Stimulated activated CD4-positive, alpha-beta T cell treated with anti-CD3 and anti-CD28 coated beads, Interleukin-1b, Interleukin-23, amount 100 ng/mL, for 1 hour (primary cell): ENCODE measurements at places on chromosomes 1 and 21.
A peak's percentile ranks its signal among the peaks of the same experiment; 100 is the strongest.

GRCh38 chr1:107669996-107670395, 295.0 kb downstream of the VAV3 start:
- DNase-seq, result no peak

DNA sequence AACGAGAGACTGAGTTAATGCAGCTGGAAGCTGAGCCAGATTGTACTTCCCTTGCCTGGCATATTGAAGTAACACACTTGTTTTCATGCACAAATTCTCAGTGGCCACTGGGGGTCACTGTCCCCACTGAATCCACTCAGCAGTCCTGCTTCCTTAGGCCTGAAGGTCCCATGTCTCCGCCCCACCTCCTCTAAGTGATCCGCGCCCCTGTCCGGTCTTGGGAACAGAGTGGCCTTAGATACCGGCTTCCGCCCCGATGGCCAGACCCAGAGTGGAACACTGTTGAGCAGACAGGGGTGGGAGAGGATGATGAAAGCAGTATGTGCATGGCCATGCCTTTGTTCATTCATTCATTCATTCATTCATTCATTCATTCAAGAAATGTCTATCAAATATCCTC, 34.8 kb downstream of the CHAF1B start:
- peak; percentile 14 for DNase-seq

DNA sequence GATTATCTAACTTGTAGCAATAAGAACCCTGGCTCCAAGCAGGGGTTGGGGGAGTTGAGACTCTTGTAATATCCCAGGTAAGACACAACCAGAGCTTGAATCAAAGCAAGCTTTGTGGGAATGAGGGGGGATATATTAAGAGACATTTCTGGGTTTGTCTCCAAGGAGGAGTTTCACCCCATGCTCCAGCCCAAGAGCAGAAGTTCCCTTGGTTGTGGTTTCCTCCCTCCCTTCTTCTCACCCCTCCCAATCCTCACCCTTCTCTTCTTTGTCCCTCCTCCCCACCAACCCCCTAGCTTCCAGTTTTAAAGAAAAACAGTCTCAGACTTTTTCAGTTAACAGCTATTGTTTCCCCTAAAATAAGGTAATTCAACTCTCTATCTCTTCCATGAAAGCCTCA, 11.9 kb downstream of the TRAF3IP3 start:
- no peak for DNase-seq

DNA sequence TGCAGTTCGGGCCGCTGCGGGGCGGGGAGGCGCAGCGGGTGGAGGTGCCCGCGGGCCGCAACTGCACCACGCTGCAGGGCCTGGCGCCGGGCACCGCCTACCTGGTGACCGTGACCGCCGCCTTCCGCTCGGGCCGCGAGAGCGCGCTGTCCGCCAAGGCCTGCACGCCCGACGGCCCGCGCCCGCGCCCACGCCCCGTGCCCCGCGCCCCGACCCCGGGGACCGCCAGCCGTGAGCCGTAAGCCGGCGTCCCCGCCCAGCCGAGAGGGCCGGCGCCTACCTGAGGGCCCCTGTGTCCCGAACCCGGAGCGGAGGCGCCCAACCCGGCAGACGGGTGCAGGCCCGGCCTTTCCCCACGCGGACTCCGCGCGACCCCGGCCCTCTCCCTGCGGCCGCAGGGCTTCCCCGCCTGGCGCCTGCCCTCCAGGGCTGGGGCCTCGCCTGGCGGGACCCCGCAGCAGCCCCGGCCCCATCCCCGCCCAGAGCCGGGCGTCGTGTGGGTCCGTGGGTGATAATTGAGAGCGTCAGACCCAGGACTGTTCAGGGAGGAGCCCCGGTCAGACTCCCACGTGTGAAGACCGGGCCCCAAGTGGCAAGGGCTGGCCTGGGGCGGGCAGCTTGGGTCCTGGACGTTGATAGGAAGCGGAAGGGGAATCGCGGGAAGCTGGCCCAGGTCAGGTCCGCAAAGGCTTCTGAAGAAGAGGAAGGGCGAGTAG, 4.2 kb downstream of the VWA1 start:
- DNase-seq, result no peak

GRCh38 chr1:83583351-83584014, 415.4 kb downstream of the TTLL7 start:
- DNase-seq, result no peak

- no peak for DNase-seq
Observed at GRCh38 chr1:178011465-178011828, 41.6 kb upstream of the SEC16B start.

DNA sequence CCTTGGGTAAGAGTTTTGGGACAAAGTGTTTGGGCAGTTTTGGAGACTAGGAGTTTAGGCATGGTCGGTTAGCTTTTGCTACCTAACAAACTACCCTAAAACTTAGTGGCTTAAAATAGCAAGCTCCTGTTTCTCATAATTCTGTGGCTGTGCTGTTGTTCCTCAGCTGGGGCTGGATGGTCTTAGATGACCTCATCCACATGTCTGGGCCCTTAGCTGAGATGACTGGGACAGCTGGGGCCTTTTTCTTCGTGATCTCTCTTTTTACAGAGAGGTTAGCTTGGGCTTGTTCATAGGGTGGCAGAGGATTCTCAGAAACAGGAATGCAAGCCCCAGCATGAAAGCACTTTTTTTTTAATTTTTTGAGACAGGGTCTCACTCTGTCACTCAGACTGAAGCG, 6.6 kb downstream of the ATP1A4 start:
- no peak for DNase-seq

GRCh38 chr1:21058035-21058793, 118.5 kb downstream of the EIF4G3 start:
- no peak for DNase-seq

DNA sequence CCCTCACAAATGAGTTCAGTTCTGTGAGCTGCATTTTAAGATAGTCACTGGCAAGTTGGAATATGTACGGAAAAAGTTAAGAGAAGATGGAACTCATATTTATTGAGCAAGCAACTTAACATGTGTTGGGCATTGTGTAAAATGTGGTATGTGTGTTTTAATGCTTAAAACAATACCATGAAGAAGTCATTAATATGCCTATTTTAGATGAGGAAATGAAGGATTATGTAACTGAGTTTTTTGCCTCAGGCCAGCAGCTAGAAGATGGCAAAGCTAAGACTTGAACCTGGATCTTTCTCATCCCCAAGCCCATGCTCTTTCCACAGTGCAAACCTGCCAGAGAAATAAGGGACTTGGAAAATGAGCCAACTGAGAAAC, 48.9 kb downstream of the SPATA46 start:
- no peak for DNase-seq

DNA sequence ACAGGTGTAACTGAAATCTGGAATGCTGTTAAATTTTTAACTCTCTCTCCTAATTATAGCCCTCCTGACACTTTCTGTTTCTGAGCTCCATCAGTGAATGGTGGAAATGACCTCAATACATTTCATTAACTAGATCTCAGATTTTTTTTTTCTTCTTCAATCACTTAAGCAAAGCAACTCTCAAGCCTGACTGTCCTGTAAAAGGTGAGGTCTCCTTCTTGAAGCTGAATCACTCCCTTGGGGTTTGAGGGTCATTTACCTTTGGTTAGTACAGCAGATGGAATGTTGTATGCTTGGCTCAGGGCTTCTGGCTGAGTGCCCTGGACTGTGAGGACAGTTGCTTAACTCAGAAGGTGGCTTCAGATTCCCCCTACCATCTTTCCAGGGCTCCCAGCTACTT, 518.7 kb downstream of the PTPRC start:
- DNase-seq, result no peak

DNA sequence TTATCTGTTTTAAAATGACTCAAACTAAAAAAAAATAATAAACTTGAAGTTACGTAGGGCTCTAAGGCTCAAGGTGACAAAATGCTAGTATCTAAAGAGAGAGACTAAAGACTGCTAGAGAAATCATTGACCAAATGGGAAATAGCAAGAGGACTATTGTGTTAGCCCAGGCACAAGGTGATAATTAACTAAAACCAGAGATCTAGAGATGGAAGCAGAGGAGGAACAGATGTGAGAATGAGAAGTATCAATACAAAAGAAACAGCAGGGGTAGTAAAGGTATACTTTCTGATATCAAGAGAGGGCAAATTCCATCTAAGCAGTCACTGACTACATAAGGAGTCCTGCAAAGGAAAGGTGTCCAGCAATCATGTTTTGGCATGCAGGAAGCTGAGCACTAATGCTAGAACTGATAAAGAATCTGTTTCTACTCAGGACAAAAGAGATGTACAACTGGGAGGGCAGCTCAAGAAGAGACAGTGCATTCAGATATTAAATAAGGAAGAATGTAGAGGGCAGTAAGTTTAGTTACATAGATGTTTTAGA, 100.2 kb upstream of the GNG4 start:
- DNase-seq, result no peak

DNA sequence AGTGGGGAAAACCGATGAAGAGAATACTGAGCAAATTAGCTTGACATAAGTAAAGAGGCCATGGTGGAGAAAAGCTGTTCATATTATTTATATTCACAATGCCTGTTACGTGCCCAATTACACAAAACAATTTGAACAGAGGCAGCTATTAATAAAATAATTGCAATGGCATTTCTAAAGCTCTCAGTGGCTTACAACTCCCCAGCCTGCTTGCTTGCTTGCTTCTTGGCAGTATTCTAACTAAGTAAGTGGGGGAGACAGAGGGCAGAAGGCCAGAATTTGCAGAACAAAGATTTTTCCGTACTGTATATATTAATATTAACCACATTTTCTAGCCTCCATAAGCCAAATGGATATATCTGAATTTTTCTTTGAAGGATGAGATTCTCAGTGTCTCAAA, 12.9 kb downstream of the PTPN14 start:
- no peak for DNase-seq

- DNase-seq, result no peak
Observed at GRCh38 chr1:56758135-56758534, 61.1 kb downstream of the FYB2 start.

DNA sequence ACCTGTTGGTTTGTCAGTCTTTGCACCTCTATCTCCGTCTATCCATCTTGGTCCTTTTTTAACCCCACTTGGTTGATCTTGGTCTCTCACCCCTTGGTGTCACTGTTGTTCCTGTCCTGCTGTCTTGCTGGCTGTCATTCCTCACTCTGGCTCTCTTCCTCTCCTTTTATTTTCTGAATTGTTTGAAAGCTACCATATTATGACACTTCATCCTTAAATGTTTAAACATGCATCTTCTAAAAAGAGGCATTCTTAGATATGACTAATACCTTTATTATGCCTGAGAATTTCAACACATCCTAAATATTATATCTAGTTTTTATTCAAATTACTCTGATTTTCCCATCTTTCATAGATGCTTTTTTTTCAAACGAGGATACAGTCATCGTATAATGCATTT, 37.0 kb downstream of the BACH1 start:
- no peak for DNase-seq

GRCh38 chr1:94055459-94056122, 65.4 kb downstream of the ABCA4 start:
- no peak for DNase-seq

- no peak for DNase-seq
Observed at GRCh38 chr1:4153571-4153970, 253.5 kb upstream of the C1orf174 start.

- DNase-seq, result no peak
Observed at GRCh38 chr1:60228041-60228491, 154.5 kb upstream of the C1orf87 start.

GRCh38 chr1:41110286-41110685, 88.8 kb upstream of the SLFNL1 start:
- no peak for DNase-seq

DNA sequence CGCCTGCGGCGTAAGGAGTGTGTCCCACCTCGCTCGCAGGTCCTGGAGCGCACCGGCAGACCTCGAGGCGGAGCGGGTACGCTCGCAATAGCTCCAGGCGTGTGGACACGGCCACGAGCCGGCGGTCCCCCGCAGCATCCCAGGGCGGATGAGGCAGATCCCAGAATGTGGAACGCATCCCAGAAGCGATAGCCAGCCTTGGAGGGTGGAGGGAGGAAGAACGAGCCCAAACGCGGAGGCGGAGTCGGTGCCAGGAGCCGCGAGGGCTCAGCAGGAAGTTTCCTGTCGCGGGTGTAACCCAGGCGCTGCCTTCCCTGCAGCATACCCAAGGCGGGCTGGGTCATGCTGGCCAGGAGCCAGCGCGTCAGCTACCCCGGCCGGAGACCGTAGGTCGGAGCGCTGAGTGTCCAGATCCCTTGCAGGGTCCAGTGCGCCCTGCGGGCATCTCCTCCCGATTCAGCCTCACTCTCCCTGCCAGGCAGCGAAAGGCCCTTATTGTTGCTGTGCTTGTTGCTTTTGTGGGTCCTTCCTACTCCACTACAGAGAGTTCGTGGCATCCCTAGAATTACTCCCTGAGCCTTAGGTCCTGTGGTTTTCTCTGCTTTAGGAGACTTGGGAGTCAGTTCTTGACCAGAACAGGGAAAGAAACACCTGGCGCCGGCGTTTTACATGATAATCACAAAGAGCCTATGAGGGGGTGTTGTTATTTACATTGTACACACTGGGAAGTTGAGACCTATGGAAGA, 27.7 kb downstream of the STYXL2 start:
- no peak for DNase-seq

- no peak for DNase-seq
Observed at GRCh38 chr1:22057861-22058260, 5.4 kb downstream of the CDC42 start.

GRCh38 chr1:204652497-204652896, 33.0 kb downstream of the LRRN2 start:
- no peak for DNase-seq

GRCh38 chr1:98001764-98002163, 80.9 kb upstream of the DPYD start:
- DNase-seq, result no peak

DNA sequence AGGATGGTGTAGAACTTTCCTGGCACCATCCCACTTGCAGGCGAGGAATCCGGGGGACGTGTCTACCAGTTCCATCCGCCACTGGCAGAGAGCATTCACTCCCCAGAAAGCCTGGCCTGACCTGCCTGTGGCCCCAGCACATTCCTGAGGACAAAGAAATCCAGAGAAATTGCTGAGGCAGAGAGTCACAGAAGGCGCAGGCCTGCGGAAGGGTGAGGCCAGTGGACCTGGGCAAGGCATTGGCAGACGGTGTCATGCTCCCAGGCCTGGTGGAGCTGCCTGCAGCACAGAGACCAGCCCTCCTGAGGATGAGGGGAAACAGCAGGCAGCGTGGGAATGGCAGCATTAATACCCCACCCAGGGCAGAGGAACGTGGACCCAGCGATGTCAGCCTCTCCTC, 81.2 kb upstream of the F3 start:
- no peak for DNase-seq

- no peak for DNase-seq
Observed at GRCh38 chr1:165697491-165697880, 876 bp downstream of the ALDH9A1 start.
